ENCODE measurements at places on chromosomes 6 and 20. TPM values are rescaled to one million over a fixed set of nuclear protein-coding genes. Genes with fewer than 3 reads are reported as not detected.

- H3K36me3 ChIP-seq = no peaks in the 10 kb centered on the region
- no peak for DNase-seq
- H3K4me3 ChIP-seq = no peak overlapping the region
Observed at GRCh38 chr6:81863123-81863522, 110.6 kb upstream of the TENT5A start.

DNA sequence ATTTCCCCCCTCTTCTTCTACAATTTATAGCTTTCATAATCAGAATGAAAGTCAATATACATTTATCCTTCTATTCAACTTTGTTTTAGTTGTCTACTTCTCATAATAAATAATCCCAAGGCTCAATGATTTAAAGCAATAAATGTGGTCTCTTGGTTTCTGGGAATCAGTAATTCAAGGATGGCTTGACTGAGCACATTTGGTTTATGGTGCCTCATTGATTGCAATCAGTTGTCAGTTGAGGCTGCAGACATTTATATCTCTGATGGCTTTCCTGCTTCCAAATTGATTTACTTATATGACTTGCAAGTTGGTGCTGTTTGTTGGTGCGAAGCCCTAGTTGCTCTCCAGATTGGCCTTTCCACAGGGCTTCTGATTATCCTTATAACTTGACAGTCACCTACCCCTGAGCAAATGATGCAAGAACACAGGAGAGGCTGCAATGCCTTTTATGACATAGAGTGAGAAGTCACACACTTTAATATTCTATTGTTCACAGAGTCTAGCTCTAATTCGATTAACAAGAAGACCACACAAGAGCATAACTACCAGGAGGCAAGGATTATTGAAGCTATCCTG is 2.7 kb upstream of the CRISP1 start:
- H3K4me1 ChIP-seq = no peaks in the 10 kb centered on the region
- DNase-seq = no peak
- H3K4me3 ChIP-seq = no peak overlapping the region
- no peak overlapping the region for H3K27ac ChIP-seq
- H3K27me3 ChIP-seq = no peaks in the 10 kb centered on the region
- H3K36me3 ChIP-seq = no peaks in the 10 kb centered on the region

GRCh38 chr6:90490030-90490716 is 96.7 kb downstream of the MAP3K7 start:
- no peak for DNase-seq
- peaks cover 2% of the 10 kb centered on the region for H3K36me3 ChIP-seq
- peaks cover 6% of the 10 kb centered on the region for H3K4me1 ChIP-seq
- H3K4me3 ChIP-seq = no peak overlapping the region

GRCh38 chr6:113104951-113105350 is 752.2 kb upstream of the MARCKS start:
- H3K4me3 ChIP-seq = no peak overlapping the region
- no peak for DNase-seq
- H3K27ac ChIP-seq = no peak overlapping the region
- no peaks in the 10 kb centered on the region for H3K36me3 ChIP-seq
- H3K4me1 ChIP-seq = no peaks in the 10 kb centered on the region

- H3K4me1 ChIP-seq = peaks cover 11% of the 10 kb centered on the region
- DNase-seq = no peak
- peaks cover 6% of the 10 kb centered on the region for H3K27me3 ChIP-seq
- no peak overlapping the region for H3K4me3 ChIP-seq
Observed at GRCh38 chr6:75422024-75422639, 71.5 kb downstream of the FILIP1 start.

- H3K27me3 ChIP-seq = no peaks in the 10 kb centered on the region
- peaks cover 16% of the 10 kb centered on the region for H3K36me3 ChIP-seq
- H3K4me3 ChIP-seq = no peak overlapping the region
- H3K4me1 ChIP-seq = no peaks in the 10 kb centered on the region
Observed at GRCh38 chr6:16555550-16555949, 205.7 kb downstream of the ATXN1 start.

GRCh38 chr6:103983011-103983410 is 876.7 kb downstream of the HACE1 start:
- no peak for DNase-seq
- no peak overlapping the region for H3K4me3 ChIP-seq
- H3K36me3 ChIP-seq = no peaks in the 10 kb centered on the region
- H3K4me1 ChIP-seq = no peaks in the 10 kb centered on the region
- no peaks in the 10 kb centered on the region for H3K27me3 ChIP-seq

DNA sequence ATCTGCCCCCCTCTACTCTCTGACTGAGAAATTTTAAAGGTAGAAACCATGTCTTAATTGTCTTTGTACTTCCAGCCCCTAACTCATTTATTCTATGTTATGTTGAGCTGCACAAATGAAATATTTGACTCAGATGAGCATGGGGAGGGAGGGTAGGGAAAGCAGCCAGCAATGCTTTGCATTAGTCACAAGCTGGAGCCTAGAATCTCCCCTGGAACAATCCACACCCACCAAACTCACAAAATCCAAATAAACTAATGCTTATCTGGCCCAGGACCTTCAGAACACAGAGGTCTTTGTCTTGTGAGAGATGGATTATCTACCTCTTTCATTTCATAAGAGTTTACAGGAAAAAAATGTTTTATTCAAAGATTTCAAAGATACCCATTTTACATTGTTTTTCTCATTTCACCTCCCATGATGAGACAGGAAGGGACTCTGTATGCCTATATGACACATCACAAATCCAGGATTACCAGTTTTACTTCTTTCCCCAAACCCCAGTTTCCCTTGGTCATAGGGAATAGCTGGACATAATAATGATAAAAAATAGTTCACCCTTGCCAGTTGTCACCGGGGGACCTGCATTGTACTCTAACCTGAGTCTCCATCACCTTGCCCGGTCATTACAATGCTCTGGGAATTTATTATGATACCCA is 466.9 kb downstream of the KIF16B start:
- no peaks in the 10 kb centered on the region for H3K27me3 ChIP-seq
- no peak overlapping the region for H3K4me3 ChIP-seq
- no peaks in the 10 kb centered on the region for H3K4me1 ChIP-seq
- DNase-seq = no peak
- H3K36me3 ChIP-seq = no peaks in the 10 kb centered on the region

DNA sequence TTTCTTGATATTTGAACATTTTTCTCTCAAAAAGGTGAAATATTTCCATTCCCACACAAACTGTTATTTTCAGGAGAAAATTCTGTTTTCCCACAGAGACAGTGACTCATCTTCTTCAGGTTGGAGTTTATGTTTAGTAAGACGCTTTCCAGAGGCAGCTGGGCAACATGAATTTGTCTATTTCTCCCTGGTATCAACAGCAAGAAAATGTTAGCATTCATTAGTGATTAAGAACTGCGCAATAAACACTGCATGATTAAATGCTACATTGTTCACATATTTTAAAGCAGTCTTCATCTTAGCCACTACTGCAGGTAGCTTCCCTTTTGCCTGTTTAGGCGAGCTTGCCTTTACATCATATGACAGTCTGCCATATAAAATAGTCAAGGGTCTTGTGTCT is 295.7 kb downstream of the C6orf118 start:
- H3K4me3 ChIP-seq = no peak overlapping the region
- no peaks in the 10 kb centered on the region for H3K4me1 ChIP-seq
- no peak overlapping the region for H3K27ac ChIP-seq
- DNase-seq = no peak

DNA sequence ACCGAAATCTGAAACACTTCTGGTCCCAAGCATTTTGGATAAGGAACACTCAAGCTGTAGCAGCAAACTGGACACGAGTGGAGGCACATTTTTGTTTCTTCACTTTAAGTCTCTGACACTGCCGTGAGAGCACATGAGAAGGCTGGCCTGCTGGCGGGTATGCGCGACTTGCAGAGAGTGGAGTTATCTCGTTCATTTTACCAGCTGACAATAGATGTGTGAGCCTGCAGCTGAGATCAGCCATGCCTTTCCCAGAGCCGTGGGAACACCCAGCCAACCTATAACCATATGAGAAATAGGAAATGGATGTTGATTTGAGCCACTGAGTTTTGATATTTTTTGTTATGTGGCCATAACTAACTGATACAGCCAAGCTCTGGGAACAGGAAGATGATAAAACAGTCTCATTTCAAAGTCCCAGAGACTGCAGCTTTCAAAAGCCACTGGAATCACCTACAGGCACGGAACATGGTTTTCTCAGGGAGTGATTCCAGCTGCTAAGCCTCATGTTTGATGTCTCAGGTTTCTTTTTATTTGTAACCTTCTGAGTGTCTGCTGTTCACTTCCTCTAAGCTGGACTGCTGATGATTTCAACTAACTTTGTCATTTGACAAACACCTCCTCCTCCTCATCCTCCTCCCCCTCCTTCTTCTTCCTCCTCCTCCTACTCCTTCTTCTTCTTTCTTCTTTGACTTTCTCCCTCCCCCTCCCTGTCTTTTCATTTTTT is 28.6 kb upstream of the LAMP5 start:
- DNase-seq = no peak
- no peaks in the 10 kb centered on the region for H3K27me3 ChIP-seq
- no peak overlapping the region for H3K4me3 ChIP-seq
- H3K27ac ChIP-seq = no peak overlapping the region

DNA sequence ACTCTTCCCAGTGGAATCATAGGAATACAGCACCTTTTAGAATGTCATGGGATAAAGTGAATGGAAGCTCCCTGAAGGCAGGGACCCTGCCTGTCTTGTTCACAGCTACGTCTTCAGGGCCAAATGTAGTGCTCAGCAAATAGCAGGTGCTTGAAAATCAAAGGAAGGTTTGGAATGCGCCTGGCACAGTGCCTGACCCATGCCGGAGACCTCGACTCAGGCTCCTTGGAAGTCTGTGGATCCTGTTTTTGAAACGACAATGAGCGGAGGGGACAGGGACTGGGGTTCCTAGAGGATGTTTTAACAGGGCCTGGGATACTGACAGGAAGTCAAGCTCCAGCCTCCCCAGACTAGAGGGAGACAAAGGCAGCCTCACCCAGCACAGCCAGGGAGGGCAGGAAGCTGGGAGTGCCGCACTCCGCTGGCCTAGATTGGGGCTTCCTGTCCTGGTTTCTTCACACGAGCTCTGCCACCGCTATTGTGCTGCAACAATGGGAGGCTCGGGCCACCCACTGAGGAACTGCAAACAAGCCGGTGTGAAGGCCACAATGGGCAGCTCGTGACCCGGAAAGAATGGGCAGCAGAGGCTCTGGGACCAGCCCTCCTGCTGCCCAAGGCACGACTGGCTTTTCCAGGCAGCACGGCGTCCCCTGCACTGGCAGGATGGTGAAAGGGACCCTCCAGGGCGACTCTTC is 76.7 kb downstream of the PREX1 start:
- peak overlapping the region; percentile 84 for H3K27ac ChIP-seq
- no peaks in the 10 kb centered on the region for H3K27me3 ChIP-seq
- peaks cover 62% of the 10 kb centered on the region for H3K36me3 ChIP-seq
- peaks cover 57% of the 10 kb centered on the region for H3K4me1 ChIP-seq
- DNase-seq = no peak
- peak overlapping the region; percentile 27 for H3K4me3 ChIP-seq

KCNS1 gene
- 0.56 TPM for total RNA-seq

BPI gene
- not detected for total RNA-seq

LPA gene
- not detected for total RNA-seq

FRK gene
- total RNA-seq = 0.06 TPM

GCNT2 gene
- total RNA-seq = 4.1 TPM

FILIP1 gene
- not detected for total RNA-seq

SLC39A7 gene
- total RNA-seq = 51.0 TPM

DST gene
- total RNA-seq = 2.9 TPM
